Calu3 (cell line): ENCODE measurements at places on chromosomes 11 and 22. TPM values are rescaled to one million over a fixed set of nuclear protein-coding genes. Genes with fewer than 3 reads are reported as not detected.

- H3K27ac ChIP-seq = no peak overlapping the region
- no peak for DNase-seq
- H3K27me3 ChIP-seq = no peaks in the 10 kb centered on the region
- no peak overlapping the region for H3K4me3 ChIP-seq
- no peaks in the 10 kb centered on the region for H3K4me1 ChIP-seq
These were observed 8.5 kb downstream of the DENND6B start for GRCh38 chr22:50318356-50318697.

- H3K4me3 ChIP-seq = no peak overlapping the region
- H3K36me3 ChIP-seq = peaks cover 10% of the 10 kb centered on the region
- H3K4me1 ChIP-seq = peaks cover 36% of the 10 kb centered on the region
- peak overlapping the region; percentile 33 for H3K27ac ChIP-seq
- H3K27me3 ChIP-seq = no peaks in the 10 kb centered on the region
These were observed 49.5 kb upstream of the SMIM38 start for GRCh38 chr11:69106031-69106811.

GRCh38 chr11:61567286-61568061 is 13.4 kb downstream of the SYT7 start:
- DNase-seq = peak; percentile 86
- peaks cover 5% of the 10 kb centered on the region for H3K36me3 ChIP-seq
- peaks cover 100% of the 10 kb centered on the region for H3K27me3 ChIP-seq
- H3K4me3 ChIP-seq = no peak overlapping the region

The MMP20 gene
- not detected in 2 replicates for total RNA-seq

- H3K27me3 ChIP-seq = no peaks in the 10 kb centered on the region
- peaks cover 47% of the 10 kb centered on the region for H3K4me1 ChIP-seq
These were observed 5.2 kb downstream of the NUMA1 start for GRCh38 chr11:72075109-72075508.

GRCh38 chr11:4050138-4050537 is 44.5 kb upstream of the RRM1 start:
- H3K27ac ChIP-seq = no peak overlapping the region
- no peaks in the 10 kb centered on the region for H3K4me1 ChIP-seq
- H3K27me3 ChIP-seq = no peaks in the 10 kb centered on the region
- no peak for DNase-seq
- H3K4me3 ChIP-seq = no peak overlapping the region

DNA sequence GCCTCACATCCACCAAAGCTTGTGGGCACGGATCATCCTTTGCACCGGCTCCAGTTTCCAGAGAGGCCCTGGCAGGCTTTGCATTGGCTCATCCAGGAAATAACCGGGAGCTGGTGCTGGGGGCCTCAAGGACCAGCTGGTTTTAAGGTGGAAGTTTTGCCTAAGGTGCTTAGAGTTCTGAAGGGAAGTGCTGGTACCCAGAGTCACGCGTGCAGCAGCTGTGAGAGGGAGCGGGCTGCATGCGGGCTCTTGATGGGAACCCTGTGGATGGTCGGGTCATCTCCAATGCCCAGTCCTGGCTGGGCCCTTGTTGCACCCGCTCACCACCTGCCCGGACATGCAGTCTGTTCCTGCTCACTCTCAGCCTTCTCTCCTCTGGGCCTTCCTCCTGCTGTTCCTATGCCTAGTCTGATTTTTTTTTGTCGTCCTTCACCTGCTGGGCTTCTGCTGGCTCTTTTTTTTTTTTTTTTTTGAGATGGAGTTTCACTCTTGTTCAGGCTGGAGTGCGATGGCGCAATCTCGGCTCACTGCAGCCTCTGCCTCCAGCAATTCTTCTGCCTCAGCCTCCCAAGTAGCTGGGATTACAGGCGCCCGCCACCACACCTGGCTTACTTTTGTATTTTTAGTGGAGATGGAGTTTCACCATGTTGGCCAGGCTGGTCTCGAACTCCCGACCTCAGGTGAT is 24.0 kb upstream of the PRR5 start:
- peaks cover 72% of the 10 kb centered on the region for H3K27me3 ChIP-seq
- no peak for DNase-seq
- no peaks in the 10 kb centered on the region for H3K4me1 ChIP-seq
- no peak overlapping the region for H3K27ac ChIP-seq

DNA sequence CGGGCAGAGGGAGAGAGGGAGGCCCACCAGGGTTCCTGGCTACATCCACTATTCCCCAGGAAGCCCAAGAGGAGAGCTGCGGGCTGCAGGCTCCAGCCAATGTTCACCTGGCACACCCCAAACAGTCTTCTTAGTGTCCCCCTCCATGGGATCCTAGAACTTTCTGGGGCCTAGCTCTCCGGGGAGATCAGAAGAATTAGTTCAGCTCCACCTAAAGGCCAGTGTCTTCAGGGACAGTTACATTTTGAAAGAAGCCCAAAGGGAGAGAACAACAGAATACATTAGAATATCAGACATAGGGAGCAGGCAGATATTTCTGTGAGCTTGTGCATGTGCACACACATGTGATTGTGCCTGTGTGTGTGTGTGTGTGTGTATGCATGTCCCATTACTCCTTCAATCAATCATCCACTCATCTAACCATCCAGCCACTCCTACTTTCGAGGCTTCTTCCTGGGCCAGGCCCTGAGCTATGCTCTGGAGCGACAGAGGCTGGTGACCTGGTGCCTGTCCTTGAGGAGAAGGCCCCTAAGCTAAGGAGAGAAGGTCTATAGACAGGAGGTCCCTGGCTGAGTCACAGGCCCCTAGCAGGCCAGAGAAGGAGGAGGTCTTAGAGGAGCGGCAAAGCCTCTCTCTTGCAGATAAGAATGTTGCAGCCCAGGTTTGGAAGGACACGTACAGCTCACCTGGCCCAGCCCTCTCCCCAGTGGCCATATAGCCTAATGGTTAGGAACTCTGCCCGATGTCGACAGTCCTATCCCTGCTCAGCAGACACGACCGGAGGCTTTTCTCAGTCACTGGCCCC is 165.5 kb downstream of the DSCAML1 start:
- peaks cover 55% of the 10 kb centered on the region for H3K27me3 ChIP-seq
- H3K36me3 ChIP-seq = no peaks in the 10 kb centered on the region
- no peak overlapping the region for H3K4me3 ChIP-seq
- DNase-seq = no peak
- no peaks in the 10 kb centered on the region for H3K4me1 ChIP-seq
- H3K27ac ChIP-seq = no peak overlapping the region

The ZNF143 gene
- 20.4 and 28.7 TPM in 2 replicates for total RNA-seq

- H3K36me3 ChIP-seq = peaks cover 5% of the 10 kb centered on the region
- no peaks in the 10 kb centered on the region for H3K27me3 ChIP-seq
- H3K4me1 ChIP-seq = no peaks in the 10 kb centered on the region
These were observed 91.3 kb upstream of the TP53AIP1 start for GRCh38 chr11:129034001-129034400.

The RAG1 gene
- total RNA-seq = 0.56 and 0.90 TPM in 2 replicates

The MS4A13 gene
- not detected in 2 replicates for total RNA-seq

The PAAF1 gene
- total RNA-seq = 23.0 and 24.4 TPM in 2 replicates

DNA sequence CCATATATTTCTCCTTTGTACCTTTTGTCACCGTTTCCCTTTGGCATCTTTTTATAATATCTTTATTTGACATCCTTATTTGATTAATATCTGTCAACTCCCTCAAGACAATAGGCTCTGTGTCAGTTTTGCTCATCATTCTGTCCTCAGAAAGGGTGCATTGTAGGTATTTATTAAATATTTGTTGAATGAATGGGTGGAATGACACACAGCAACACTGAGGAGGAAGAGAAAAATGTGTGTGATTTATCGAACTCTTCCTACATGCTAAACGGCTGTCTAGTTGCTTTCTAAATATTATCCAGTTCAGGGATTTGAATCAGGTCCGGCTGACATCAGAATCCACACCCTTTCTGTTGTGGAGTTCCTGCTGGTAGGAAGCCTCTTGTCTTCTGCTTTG is 98.2 kb downstream of the NAV2 start:
- DNase-seq = no peak
- no peaks in the 10 kb centered on the region for H3K27me3 ChIP-seq
- no peak overlapping the region for H3K4me3 ChIP-seq

GRCh38 chr22:36435516-36436415 is 45.7 kb downstream of the TXN2 start:
- H3K4me3 ChIP-seq = peak overlapping the region; percentile 31
- no peaks in the 10 kb centered on the region for H3K27me3 ChIP-seq
- DNase-seq = peak; percentile 63
- H3K4me1 ChIP-seq = peaks cover 64% of the 10 kb centered on the region

The ANO5 gene
- total RNA-seq = 4.3 and 6.0 TPM in 2 replicates

The HSPB2 gene
- not detected in 2 replicates for total RNA-seq

DNA sequence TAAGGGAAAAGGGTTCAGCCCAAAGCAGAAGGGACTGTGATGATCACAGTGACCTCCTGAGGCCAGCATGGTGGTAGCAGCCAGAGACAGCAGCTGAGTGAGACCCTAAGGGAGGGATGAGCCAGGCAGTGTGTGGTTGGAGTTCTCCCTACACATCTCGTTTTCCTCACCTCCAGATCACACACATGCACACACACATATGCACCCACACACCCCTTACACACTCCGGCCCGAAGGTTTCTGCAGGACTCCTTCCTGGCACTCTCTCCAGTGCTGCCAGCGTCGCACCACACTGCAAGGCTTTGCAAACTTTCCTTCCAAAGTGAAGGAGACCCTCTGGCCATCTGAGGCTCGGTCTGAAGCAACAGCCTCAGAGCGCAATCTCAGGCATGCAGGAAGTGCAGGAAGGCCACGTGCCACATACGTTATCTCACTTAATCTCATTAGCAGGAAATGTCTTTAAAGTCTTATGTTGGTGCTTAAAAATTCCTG is 26.9 kb upstream of the TP53I11 start:
- H3K4me1 ChIP-seq = no peaks in the 10 kb centered on the region
- peak; percentile 42 for DNase-seq
- H3K27ac ChIP-seq = no peak overlapping the region

GRCh38 chr11:5541427-5541826 is 6.9 kb downstream of the OR52H1 start:
- no peak for DNase-seq
- no peaks in the 10 kb centered on the region for H3K36me3 ChIP-seq
- H3K4me3 ChIP-seq = no peak overlapping the region
- H3K4me1 ChIP-seq = no peaks in the 10 kb centered on the region
- no peak overlapping the region for H3K27ac ChIP-seq

- H3K4me3 ChIP-seq = no peak overlapping the region
- H3K4me1 ChIP-seq = no peaks in the 10 kb centered on the region
- H3K27me3 ChIP-seq = no peaks in the 10 kb centered on the region
- H3K27ac ChIP-seq = no peak overlapping the region
- no peak for DNase-seq
These were observed 103.5 kb downstream of the WNT11 start for GRCh38 chr11:76102802-76103201.

DNA sequence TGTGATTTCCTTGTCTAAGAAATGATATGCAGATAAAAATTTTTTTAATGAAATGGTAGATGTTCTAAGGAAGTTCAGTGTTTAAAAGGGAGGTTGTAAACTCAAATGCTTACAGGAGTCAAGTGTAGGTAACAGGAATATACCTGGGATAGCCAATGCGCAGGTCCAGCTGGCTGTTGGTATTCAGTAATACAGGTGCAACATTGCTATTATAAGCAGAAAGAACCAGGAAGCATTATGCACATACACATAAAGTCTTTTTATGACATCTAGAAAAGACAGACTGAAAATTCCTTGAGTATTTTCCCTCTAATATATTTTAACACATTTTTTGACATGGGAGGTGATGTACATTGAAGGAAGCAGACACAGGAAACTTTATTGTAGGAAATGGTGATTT is 43.6 kb upstream of the B3GNT6 start:
- no peaks in the 10 kb centered on the region for H3K27me3 ChIP-seq
- H3K27ac ChIP-seq = no peak overlapping the region
- peaks cover 18% of the 10 kb centered on the region for H3K4me1 ChIP-seq
- no peak overlapping the region for H3K4me3 ChIP-seq
- DNase-seq = no peak
- H3K36me3 ChIP-seq = no peaks in the 10 kb centered on the region

- H3K4me1 ChIP-seq = no peaks in the 10 kb centered on the region
- no peaks in the 10 kb centered on the region for H3K27me3 ChIP-seq
- no peak overlapping the region for H3K4me3 ChIP-seq
- no peaks in the 10 kb centered on the region for H3K36me3 ChIP-seq
These were observed 4.9 kb upstream of the APOA5 start for GRCh38 chr11:116796548-116796947.

GRCh38 chr11:102577723-102578122 is 47.2 kb upstream of the MMP7 start:
- DNase-seq = no peak
- peaks cover 28% of the 10 kb centered on the region for H3K4me1 ChIP-seq
- no peak overlapping the region for H3K27ac ChIP-seq

DNA sequence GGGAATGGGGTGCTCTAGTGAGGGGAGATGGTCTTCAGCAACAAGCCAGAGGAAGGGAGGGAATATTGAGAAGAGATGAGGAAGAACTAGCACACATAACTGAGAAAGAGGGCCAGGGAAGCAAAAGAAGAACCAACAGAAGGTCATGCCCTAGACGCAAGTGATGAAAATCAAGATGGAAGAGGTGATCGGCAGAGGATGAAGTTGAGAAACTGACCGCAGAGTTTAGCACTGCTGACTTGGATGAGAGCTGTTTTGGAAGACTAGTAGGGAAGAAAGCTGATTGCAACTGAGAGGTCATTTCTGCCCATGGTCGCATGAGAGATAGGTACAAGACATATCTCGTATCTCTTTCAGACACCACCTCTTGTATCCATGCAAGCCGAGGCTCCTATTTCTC is 2.9 kb downstream of the SPINDOC start:
- no peaks in the 10 kb centered on the region for H3K27me3 ChIP-seq
- H3K4me3 ChIP-seq = no peak overlapping the region
- H3K4me1 ChIP-seq = peaks cover 26% of the 10 kb centered on the region
- DNase-seq = no peak
- peaks cover 56% of the 10 kb centered on the region for H3K36me3 ChIP-seq

GRCh38 chr22:22450343-22450839 is 58.2 kb downstream of the ZNF280B start:
- DNase-seq = no peak
- no peak overlapping the region for H3K27ac ChIP-seq
- H3K27me3 ChIP-seq = peaks cover 100% of the 10 kb centered on the region
- H3K4me1 ChIP-seq = no peaks in the 10 kb centered on the region
- no peaks in the 10 kb centered on the region for H3K36me3 ChIP-seq

GRCh38 chr11:30488304-30488998 is 97.7 kb downstream of the MPPED2 start:
- no peaks in the 10 kb centered on the region for H3K36me3 ChIP-seq
- H3K4me3 ChIP-seq = peak overlapping the region; percentile 53
- H3K27me3 ChIP-seq = peaks cover 13% of the 10 kb centered on the region

The PDGFB gene
- 12.1 and 25.9 TPM in 2 replicates for total RNA-seq

GRCh38 chr11:34451053-34451452 is 12.3 kb downstream of the CAT start:
- H3K4me3 ChIP-seq = no peak overlapping the region
- DNase-seq = no peak
- H3K36me3 ChIP-seq = peaks cover 5% of the 10 kb centered on the region

The DDTL gene
- 3.4 and 4.1 TPM in 2 replicates for total RNA-seq

GRCh38 chr11:60370811-60371298 is 7.5 kb upstream of the MS4A7 start:
- no peak for DNase-seq
- peak overlapping the region; percentile 19 for H3K27ac ChIP-seq
- no peaks in the 10 kb centered on the region for H3K27me3 ChIP-seq
- peak overlapping the region; percentile 7 for H3K4me3 ChIP-seq
- H3K36me3 ChIP-seq = no peaks in the 10 kb centered on the region

GRCh38 chr22:22838148-22838786 is 49.3 kb upstream of the IGLL5 start:
- H3K36me3 ChIP-seq = no peaks in the 10 kb centered on the region
- no peak for DNase-seq
- H3K4me3 ChIP-seq = no peak overlapping the region
- peaks cover 53% of the 10 kb centered on the region for H3K27me3 ChIP-seq

The RASL10A gene
- 1.6 and 2.2 TPM in 2 replicates for total RNA-seq
